Heart left ventricle (tissue), 16 donors: ENCODE measurements at places on chromosomes 2 and 18.

DNA sequence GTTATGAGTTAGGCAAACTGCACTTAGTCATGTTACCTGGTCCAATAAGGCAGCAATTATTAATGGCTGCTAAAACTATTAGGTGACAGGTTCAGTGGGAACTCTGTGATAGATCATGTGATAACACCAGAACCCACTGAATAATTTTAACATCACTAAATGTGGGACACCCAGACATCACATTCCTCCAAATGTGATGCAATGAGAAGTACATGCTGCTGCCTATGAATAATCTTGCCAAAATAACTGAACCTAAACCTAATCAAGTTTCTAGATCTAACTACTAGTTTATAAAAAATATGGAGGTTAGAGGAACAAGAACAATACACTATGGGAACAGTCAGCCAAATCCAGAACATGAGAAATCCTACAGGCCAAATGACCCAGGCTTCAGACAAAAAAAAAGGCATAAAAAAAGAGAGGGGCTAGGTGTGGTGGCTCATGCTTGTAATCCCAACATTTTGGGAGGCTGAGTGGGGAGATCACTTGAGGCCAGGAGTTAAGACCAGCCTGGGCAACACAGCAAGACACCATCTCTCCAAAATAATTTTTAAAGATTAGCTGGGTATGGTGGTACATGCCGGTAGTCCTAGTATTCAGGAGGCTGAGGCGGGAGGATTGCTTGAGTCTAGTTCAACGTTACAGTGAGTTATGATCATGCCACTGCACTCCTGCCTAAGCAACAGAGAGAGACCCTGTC, 7.0 kb upstream of the ACTR2 start:
- H3K27ac ChIP-seq: no peak overlapping the region
- no peak for DNase-seq
- no peaks in the 10 kb centered on the region for H3K4me1 ChIP-seq

DNA sequence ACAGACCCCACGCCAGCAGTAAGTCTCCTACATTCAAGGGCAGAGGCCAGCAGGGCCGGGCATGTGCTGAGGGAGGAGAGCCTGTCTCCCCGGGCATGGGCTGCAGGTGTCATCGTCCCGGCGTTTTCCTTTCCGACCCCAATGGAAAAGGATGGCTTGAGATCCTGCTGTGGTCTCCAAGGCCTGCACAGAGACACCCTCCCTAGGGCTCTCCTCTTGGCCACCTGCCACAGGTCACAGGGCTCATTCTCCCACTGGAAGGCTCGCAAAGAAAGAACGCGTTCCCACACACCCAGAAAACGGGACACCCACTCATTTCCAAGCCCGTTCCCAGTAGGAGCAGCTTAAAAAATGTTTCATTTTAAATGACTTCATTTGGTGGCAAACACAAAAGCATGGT, 41.0 kb downstream of the DIPK1C start:
- no peaks in the 10 kb centered on the region for H3K36me3 ChIP-seq
- no peak overlapping the region for H3K27ac ChIP-seq
- DNase-seq: no peak
- H3K4me3 ChIP-seq: no peak overlapping the region
- no peaks in the 10 kb centered on the region for H3K4me1 ChIP-seq

DNA sequence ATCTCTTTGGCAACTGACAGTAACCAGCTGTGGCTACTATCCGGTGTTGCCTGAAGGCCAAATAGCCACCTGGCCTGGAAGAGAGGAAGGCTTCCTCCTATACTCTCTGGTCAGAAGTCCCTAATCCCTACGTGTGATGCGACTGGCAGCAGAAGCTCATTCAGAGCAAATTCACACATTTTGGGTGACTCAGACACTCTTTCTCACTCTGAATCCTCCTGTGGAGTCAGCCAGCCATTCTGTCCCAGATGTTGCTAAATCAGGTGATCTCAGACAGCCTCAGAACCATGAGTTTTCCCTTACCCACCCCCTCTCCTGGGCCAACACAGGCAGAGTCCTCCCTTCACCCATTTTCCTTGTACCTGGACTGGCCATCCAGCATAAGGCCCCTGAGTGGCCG, 34.7 kb downstream of the CFAP53 start:
- H3K27ac ChIP-seq: no peak overlapping the region
- no peak overlapping the region for H3K4me3 ChIP-seq
- no peaks in the 10 kb centered on the region for H3K36me3 ChIP-seq

GRCh38 chr2:15806801-15807417, 133.4 kb upstream of the MYCN start:
- no peak overlapping the region for H3K27ac ChIP-seq
- H3K4me1 ChIP-seq: no peaks in the 10 kb centered on the region
- no peaks in the 10 kb centered on the region for H3K36me3 ChIP-seq
- H3K4me3 ChIP-seq: no peak overlapping the region

- H3K4me1 ChIP-seq: no peaks in the 10 kb centered on the region
- no peaks in the 10 kb centered on the region for H3K27me3 ChIP-seq
- H3K4me3 ChIP-seq: no peak overlapping the region
- H3K27ac ChIP-seq: no peak overlapping the region
- H3K36me3 ChIP-seq: no peaks in the 10 kb centered on the region
These were observed 15.1 kb downstream of the ACTG2 start for GRCh38 chr2:73907840-73908452.

DNA sequence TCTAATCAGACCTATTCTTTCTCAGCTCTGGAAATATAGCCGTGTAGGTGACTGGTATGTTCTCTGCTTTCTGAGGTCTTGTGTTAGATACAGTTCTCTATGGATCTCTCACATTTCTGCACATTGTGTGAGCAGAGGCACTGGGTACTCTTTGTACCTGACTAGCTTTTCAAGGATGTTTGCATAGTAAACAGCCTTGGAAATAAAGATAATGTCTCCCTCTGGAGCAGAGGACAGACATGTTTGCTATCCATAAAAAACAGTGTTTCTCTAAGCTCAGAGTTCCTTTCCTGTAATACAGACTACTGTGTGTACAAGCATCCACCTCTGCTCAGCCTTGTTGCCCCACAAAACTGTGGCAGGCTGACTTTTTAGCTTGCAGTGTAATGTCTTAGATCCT, 279.2 kb downstream of the CTNNA2 start:
- no peak overlapping the region for H3K27ac ChIP-seq
- no peaks in the 10 kb centered on the region for H3K4me1 ChIP-seq
- H3K27me3 ChIP-seq: no peaks in the 10 kb centered on the region
- no peak for DNase-seq

DNA sequence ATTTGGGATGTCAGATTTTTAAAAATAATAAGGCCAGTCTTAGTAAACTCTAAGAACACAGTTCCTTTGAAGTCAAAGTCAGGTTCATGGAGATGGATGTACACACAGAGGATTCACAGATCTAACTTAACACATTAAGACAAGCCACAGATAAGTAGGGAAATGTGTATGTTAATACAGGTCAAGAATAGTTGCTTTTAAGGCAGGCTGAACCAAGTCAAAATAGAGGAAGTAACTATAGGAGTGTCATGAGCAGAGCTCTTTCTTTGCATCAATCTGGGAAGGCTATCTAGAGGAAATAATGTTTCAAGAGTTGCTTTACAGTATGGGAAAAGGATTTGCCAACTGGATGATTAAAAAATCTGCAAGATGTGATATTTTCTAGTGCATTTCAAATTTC, 128.0 kb upstream of the FBXO11 start:
- no peak overlapping the region for H3K27ac ChIP-seq
- no peaks in the 10 kb centered on the region for H3K36me3 ChIP-seq
- no peak overlapping the region for H3K4me3 ChIP-seq
- no peaks in the 10 kb centered on the region for H3K27me3 ChIP-seq

DNA sequence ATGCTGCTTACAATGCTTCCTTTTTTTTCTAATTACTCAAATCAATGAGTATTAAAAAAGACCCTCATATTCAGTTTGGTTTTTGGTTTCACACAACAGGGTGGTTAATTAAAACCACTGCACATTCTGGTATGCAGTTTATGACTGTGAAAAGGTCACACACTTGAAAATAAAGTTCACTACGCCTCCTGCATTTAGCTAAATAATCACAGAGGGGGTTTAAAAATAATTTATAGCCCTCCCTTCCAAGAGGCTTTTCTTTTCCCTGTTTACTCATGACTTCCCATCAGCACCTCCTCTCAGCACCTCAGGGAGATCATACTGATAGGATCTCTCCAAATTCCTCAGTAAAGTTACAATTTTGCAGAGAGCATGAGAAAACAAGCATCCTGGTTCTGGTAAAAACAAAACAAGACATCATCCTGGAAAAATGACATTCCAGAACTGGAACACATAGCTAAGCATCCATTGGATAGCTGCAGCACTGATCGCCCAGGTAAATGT, 129.5 kb upstream of the TMEM200C start:
- no peak overlapping the region for H3K4me3 ChIP-seq
- no peak for DNase-seq
- no peaks in the 10 kb centered on the region for H3K27me3 ChIP-seq

GRCh38 chr18:50154420-50154819, 40.5 kb downstream of the MYO5B start:
- no peak for DNase-seq
- H3K36me3 ChIP-seq: no peaks in the 10 kb centered on the region
- H3K4me1 ChIP-seq: no peaks in the 10 kb centered on the region

- no peak overlapping the region for H3K27ac ChIP-seq
- H3K27me3 ChIP-seq: no peaks in the 10 kb centered on the region
- DNase-seq: no peak
- no peaks in the 10 kb centered on the region for H3K4me1 ChIP-seq
These were observed 201.2 kb downstream of the CCDC178 start for GRCh38 chr18:33239298-33239697.

DNA sequence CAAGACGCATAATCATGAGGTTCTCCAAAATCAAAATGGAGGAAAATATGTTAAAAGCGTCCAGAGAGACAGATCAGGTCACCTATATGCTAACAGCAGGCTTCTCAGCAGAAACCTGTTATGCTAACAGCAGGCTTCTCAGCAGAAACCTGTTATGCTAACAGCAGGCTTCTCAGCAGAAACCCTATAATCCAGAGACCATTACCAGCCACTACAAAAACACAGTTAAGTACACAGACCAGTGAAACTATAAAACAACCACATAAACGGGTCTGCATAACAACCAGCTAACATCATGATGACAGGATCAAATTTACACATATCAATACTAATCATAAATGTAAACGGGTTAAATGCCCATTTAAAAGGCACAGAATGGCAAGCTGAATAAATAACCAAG, 1548.4 kb upstream of the TMEFF2 start:
- H3K27ac ChIP-seq: no peak overlapping the region
- H3K4me1 ChIP-seq: no peaks in the 10 kb centered on the region
- no peak for DNase-seq
- no peaks in the 10 kb centered on the region for H3K36me3 ChIP-seq
- H3K4me3 ChIP-seq: no peak overlapping the region
- H3K27me3 ChIP-seq: no peaks in the 10 kb centered on the region

DNA sequence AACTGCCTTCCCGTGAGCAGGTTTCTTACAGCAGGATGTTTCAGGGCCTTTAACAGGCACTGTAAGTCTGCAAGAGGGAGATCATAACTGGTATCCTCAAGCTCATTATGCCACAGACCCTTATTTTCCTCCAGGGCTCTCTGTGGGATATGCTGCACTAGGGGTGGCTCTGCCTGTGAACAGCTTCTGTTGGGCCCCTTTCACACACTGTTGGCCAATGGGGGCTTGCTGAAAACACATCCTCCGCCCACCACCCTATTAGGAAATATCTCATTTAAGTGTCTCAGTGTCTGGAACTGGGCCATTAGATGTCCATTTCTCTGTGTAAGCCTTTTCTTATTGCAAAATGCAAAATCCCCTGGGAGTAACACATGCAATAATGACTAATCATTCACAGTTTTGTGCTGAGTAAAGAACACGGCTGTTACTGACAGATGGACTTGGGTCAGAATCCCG, 414.3 kb upstream of the HS6ST1 start:
- no peaks in the 10 kb centered on the region for H3K36me3 ChIP-seq
- no peak for DNase-seq
- H3K4me3 ChIP-seq: no peak overlapping the region
- no peaks in the 10 kb centered on the region for H3K27me3 ChIP-seq
- H3K27ac ChIP-seq: no peak overlapping the region

GRCh38 chr2:28398101-28398834, 5.6 kb downstream of the FOSL2 start:
- H3K4me1 ChIP-seq: peaks cover 40% of the 10 kb centered on the region
- no peaks in the 10 kb centered on the region for H3K27me3 ChIP-seq
- DNase-seq: peak; percentile 50
- no peaks in the 10 kb centered on the region for H3K36me3 ChIP-seq
- no peak overlapping the region for H3K27ac ChIP-seq

GRCh38 chr2:13046557-13047165, 329.9 kb downstream of the TRIB2 start:
- H3K27ac ChIP-seq: no peak overlapping the region
- no peaks in the 10 kb centered on the region for H3K4me1 ChIP-seq
- no peaks in the 10 kb centered on the region for H3K36me3 ChIP-seq
- no peak overlapping the region for H3K4me3 ChIP-seq
- no peak for DNase-seq
- peaks cover 4% of the 10 kb centered on the region for H3K27me3 ChIP-seq

DNA sequence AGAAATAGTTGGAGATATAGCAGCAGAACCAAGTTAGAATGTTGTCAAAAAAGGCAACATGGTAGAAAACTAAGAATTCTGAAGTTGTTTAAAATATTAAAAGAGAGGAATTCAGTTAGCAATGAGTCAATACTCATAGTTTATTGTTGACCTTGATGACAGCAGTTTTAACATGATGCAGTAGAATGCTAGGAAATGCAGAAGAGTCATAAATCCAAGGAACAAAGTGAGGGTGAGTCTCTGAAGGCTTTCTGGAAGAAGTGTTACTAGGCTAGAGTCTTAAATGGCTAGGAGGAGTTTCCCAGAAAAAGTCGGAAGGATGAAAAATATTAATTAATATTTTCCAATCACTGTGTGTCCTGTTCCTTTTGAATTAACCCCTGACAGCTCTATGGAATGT, 807.3 kb downstream of the TSN start:
- no peaks in the 10 kb centered on the region for H3K4me1 ChIP-seq
- no peaks in the 10 kb centered on the region for H3K27me3 ChIP-seq
- no peak overlapping the region for H3K4me3 ChIP-seq
- H3K27ac ChIP-seq: no peak overlapping the region
- DNase-seq: no peak
- H3K36me3 ChIP-seq: no peaks in the 10 kb centered on the region

DNA sequence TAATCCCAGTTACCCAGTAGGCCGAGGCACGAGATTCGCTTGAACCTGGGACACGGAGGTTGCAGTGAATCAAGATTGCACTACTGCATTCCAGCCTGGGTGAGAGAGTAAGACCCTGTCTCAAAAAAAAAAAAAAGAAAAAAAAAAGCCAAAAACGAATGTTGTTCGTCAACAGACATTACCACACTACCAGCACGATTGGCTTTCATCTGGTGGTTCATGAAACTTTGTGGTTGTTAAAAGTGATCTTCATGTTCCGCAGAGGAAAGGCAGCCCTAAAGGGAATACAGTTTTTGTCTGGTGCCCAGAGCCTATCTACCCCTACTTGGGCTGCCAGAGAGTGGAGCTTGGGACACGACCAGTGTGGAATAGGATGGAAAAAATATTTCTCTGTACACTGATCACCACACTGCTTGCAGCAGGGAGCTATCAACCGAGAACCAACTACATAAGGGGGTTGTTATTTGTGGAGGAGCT, 13.6 kb upstream of the CXCR4 start:
- no peak overlapping the region for H3K27ac ChIP-seq
- no peaks in the 10 kb centered on the region for H3K36me3 ChIP-seq
- no peaks in the 10 kb centered on the region for H3K27me3 ChIP-seq
- H3K4me1 ChIP-seq: no peaks in the 10 kb centered on the region
- H3K4me3 ChIP-seq: no peak overlapping the region
- no peak for DNase-seq
